ENCODE measurements at places on chromosomes 16 and 17. TPM values are rescaled to one million over a fixed set of nuclear protein-coding genes. Genes with fewer than 3 reads are reported as not detected.

DNA sequence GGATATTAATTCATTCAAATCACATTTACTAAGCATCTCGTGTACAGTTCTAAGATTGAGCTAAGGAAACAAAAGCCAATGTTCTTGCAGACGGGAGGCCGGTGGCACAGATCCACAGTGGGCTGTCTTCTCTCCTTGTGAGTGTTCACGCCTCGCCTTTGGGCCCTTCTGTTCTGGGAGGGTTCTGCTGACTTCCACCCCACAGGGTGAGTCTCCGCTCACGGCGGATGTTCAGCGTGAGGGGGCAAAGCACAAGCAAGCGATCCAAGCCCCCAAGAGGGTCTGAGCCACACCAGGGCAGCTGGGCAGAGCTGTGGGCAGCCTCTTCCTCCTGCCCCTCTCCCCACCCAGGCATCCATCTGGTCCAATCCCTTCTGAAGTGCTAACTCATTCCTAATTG, 84.3 kb upstream of the DOC2B start:
- DNase-seq, result no peak

DNA sequence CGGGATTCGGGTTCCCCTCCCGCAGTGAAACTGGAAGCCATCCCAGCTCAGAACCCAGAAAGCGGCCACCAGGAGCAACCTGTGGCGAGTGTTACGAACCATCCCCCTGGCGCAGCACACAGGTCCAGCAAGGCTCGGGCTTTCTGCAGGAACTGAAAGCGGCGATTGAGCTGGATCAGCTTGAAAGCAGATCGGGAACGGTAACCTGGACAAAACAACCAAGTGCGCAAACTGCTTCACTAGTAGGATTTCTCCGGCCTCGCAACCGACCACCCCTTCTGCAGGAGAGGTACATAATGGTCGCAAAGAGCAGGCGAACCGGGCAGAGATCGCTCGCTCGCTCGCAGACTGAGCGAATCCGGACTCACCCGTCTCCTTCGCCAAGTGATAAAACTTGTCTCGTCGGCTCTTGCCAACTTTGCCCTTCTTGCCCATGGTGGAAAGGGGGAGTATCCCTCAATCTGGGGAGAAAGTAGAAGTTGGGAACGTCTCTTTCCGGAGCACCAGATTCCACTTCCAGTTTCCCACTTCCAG, 696 bp upstream of the PSMC5 start:
- no peak for DNase-seq

DNA sequence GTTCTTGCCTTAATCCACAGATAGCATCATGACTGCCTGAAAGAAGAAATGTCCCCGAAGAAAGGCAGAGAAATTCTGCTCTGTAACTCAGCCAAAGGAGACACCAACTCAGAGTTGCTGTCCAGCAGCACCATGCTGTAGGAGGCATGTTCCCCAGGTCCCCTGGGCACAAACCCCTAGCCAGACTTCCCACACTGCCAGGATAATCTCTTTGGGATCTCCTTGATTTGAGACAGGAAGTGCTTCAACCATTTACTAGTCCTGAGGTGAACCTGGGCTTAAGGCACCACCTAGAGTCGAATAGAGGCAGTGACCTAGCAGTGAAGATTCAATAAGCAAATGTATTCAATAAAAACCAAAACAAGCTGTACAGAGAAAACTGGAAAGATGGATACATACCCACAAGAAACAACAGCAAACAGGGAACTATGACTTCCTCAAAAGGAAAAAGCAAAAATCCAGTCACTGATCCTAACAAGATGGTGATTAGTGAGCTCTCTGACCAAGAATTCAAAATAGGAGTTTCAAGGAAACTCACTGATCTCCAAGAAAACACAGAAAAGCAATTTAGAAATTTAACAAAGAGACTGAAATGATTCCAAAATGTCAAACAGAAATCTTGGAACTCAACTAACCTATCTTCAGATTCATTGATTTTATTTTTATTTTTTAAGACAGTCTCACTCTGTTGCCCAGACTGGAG, 5.7 kb downstream of the OR4D2 start:
- no peak for DNase-seq

GRCh38 chr16:74743668-74744299, 30.8 kb downstream of the FA2H start:
- DNase-seq, result no peak

- DNase-seq, result no peak
Observed at GRCh38 chr16:19718624-19718965, 524 bp downstream of the IQCK start.

- DNase-seq, result no peak
Observed at GRCh38 chr17:49656247-49656646, 21.6 kb downstream of the SPOP start.

GRCh38 chr16:12750554-12750918, 53.2 kb downstream of the CPPED1 start:
- DNase-seq, result no peak

GRCh38 chr16:68564382-68564985, 25.4 kb downstream of the ZFP90 start:
- no peak for DNase-seq

DNA sequence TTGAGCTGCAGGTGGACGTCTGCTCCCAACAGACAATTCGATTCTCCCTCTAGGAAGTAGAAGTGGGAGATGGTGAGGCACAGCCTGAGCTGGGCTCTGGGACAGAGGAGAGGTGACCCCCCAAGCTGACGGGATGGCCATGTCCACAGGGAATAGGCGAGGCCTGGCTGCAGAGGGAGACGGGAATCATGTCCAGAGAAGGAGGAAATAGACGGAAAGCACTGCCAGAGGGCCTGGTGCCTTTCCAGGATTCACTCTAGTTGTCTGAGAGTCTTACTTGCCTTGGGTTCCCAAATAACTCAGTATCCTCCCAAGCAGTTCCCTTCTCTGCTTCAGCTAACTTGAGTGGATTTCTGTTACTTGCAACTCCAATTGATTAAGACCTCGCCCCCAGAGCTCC, 4.3 kb upstream of the CRISPLD2 start:
- peak; percentile 53 for DNase-seq

The CCT6B gene
- 2.7 TPM for polyA plus RNA-seq

The CDT1 gene
- polyA plus RNA-seq, result 5.4 TPM
